ENCODE measurements at places on chromosomes 4 and X.

DNA sequence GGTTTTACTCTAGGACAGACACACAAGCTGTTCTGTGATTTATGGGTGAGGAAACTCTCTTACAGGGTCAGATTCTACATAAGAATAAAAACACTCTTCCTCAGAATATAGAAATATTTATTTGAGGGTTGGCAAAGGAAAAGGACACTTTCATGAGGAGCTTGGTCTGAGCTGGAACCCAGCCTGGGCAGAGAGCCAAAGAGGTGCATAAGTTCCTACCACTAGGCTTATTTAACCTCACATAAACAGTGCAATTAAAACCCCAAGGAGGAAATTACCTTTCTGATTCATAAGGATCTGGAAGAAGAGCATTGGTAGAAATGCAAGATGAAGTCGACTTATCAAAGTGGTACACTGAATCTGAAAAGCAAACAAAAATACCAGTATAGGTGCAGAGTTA lies 32.9 kb downstream of the SETD7 start:
- no peak for DNase-seq

GRCh38 chr4:826508-827208 lies 729 bp upstream of the CPLX1 start:
- no peak for DNase-seq

- no peak for DNase-seq
Measured at GRCh38 chrX:130523460-130524394, 121.9 kb downstream of the RBMX2 start.

DNA sequence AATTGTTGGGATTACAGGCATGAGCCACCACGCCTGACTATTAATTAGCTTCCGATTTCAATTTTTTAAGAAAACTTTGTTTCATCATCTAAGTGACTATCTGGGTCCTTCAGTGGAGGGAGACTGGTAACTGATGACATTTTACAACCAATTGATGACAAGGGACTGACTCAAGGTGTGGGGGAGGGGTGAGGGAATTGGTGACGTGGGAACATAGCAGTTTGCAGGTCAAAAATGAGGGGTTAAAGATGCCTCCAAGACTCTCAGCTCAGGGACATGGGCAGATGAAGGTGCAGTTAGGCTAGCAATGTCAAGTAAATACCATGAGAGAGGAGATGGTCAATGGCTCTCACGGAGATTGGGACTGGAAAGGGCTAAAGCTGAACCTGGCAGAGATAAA lies 5.7 kb upstream of the FAM9C start:
- no peak for DNase-seq

- no peak for DNase-seq
Measured at GRCh38 chr4:152394791-152395190, 141.1 kb downstream of the FBXW7 start.

DNA sequence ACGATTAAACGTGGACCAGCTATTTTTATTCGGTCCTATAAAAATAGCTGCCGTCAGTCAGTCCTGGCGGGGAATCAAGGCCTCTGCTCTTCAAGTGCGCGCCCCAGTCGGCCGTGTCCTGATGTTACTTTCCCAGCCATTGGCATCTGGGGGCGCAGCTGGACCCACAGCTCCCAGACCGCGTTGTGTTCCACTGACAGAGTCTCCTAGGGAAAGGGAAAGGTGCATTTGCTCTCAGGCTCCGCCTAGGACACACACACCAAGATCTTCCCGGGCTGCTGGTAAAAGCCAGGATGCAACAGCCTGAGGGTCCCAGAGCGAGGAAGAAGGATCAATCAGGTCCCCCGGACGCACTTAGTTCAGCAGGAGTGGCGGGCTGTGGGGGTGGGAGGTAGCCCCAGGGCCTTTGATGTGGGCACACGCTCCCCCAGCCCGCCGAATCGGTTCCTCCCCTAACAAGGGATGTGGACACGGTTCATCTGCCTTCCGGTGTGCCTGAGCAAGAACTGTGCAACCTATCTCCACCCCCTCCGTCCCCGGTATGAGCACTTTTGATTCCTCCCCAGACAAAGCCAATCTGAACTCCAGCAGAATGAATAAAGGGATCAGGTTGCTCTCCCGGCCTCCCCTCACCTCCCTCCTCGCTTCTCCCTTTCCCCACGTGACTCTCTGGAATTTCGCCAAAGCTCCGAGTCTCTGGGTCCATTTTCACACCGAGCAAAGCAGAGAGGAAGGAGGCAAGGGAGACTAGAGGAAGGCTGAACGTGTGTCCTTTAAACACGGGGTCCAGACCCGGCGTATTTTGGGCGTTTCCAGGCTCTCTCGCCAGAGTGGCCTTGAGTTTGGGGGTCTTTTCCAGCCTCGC lies 626 bp upstream of the FRAS1 start:
- no peak for DNase-seq

GRCh38 chr4:70746179-70746839 lies 24.5 kb downstream of the RUFY3 start:
- no peak for DNase-seq

GRCh38 chrX:6885396-6885795 lies 262.1 kb upstream of the STS start:
- no peak for DNase-seq

DNA sequence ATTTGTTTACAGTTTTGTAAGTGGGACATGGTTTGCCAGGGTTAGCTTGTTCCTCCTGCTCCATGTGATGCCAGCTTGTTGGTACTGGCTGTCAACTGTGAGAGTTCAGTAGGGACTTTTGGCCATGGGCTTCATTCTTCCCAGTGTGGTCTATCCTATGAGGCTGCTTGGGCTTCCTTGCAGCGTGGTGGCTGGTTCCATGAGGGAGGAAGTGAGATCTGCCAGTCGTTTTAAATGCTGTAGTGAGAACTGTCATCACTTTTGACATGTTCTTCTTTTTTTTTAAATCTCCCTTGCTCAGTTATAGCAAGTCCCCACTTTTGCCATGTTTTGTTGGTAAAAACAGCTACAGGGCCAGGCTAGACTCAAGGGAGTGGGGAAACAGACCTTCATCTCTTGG lies 15.9 kb downstream of the NSD2 start:
- no peak for DNase-seq

DNA sequence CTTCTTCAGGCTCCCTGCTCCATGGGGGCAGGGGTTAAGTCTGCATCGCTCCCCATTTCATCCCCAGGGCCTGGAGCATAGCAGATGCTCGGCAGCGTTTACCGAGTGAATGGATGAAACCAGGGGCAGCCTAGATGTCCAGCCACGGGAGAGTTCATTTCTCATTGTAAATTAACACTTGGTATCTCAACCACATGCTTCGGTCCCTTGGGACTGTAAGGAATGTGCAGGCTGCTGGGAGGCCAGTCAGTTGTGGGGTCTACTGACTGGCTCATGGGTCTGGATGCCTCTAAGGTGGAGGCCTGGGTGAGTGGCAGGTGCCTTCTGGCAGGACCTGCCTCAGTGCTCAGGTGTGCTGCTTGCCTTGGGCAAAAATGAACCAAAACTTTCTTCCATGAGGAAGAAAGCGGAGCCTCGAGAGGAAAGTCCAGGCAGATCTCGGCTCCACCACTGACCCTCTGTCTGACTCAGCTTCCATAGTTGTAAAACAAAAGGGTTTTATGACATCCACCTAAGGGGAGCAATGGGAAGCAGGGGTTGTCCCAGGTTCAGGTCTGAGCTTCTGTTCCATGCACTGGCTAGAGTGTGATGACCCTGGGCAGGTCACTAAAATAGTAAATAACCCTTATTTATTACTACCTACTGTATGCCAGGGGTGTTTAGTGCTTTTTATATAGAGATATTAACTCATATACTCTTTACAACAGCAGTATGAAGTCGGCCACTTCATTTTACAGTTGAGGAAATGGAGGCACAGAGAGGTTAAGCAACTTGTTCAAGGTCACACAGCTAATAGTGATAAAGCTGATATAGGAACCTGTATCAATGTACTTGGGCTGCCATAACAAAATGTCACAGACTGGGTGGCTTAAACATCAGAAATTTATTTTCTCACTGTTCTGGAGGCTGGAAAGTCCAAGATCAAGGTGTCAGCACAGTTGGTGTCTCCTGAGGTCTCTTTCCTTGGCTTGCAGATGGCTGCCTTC lies 144.3 kb upstream of the STX18 start:
- DNase-seq: no peak

- DNase-seq: no peak
Measured at GRCh38 chr4:107318078-107318477, 282.0 kb upstream of the DKK2 start.

DNA sequence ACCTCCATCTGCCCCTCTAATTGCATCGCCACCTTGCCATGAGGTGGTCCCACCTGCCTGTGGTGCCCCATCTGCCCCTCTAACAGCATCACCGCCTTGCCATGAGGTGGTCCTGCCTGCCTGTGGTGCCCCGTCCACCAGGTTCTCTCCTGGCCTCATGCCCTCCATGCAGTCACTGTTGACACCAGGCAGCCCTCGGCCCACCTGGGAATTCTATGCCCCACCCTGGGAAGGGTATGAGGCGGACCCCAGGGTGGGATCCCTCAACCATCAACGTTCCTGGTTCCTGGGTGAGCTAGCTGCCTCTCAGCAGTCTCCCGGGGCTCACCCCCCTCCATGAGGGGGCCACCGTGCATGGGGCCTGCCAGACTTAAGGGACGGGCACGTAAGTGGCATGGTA lies 38.9 kb downstream of the ACOX3 start:
- DNase-seq: no peak

DNA sequence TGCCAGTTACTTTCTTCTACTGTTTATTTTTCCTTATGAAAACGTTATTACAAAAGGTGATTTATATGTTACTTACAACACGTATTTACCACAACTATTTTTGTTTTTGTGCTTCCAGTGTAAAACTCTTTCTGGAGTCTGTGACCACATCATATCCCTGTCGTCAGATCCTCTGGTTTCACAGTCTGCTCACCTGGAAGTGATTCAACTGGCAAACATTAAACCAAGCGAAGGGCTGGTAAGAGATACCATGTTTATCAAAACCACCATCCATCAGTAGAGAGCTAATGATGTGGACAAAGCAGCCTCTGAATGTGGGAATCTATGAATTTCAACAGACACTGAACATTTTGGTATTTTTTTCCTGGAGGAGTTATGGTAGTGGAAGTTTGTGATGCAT lies 116.1 kb downstream of the CNKSR2 start:
- DNase-seq: no peak

- no peak for DNase-seq
Measured at GRCh38 chr4:121953860-121954259, 2.0 kb upstream of the TRPC3 start.

Data from KG1 (cell line).